Ovary (tissue), 10 donors: ENCODE measurements at places on chromosomes 13 and 19. TPM values are rescaled to one million over a fixed set of nuclear protein-coding genes. Genes with fewer than 3 reads are reported as not detected.
A peak's percentile ranks its signal among the peaks of the same experiment; 100 is the strongest.

DNA sequence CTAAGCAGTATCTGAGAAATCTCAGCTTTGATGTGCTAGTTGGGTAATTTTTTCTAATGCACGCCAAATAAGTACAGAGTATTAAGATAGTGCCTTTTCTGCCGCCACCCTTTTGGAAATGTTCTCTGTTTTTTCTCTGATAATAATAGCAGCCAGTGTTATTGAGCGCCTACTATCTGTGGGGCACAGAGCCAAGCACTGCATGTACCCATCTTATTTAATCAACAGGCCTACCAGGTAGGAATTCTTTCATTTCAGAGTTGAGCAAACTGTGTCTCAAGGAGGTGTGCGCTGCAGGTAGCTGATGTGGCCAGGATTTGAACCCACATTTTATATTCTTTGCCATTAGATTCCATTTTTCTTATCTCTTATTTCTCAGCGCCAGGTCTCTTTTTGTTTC is 1.4 kb downstream of the EPN1 start:
- DNase-seq = no peak
- H3K27ac ChIP-seq = no peak overlapping the region
- no peaks in the 10 kb centered on the region for H3K27me3 ChIP-seq
- H3K4me3 ChIP-seq = peak overlapping the region; percentile 71
- peaks cover 24% of the 10 kb centered on the region for H3K4me1 ChIP-seq
- H3K36me3 ChIP-seq = no peaks in the 10 kb centered on the region

SLC6A16 gene
- total RNA-seq = 4.6 TPM

SERTAD1 gene
- 6.9 TPM for total RNA-seq

DNA sequence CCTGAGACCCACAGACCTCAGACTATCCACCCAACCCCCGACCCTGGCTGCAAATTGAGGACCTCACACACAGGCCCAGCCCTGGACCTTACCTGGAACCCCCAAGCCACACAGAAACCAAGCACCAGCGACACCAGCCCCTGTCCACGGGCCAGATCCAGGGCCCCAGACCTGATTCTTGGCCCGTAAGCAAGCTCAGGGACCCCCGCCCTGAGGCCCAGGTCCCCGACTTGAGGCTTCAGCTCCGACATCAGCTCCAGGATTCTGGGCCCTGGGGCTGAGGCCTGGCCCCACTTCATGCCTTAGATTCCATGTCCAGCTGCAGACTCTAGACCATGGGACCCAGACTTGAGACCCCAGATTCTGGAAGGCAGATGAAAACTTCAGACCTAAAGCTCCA is 6.3 kb downstream of the TTYH1 start:
- H3K27me3 ChIP-seq = no peaks in the 10 kb centered on the region
- no peak for DNase-seq
- H3K4me1 ChIP-seq = peaks cover 3% of the 10 kb centered on the region

NMRK2 gene
- not detected for total RNA-seq

DNA sequence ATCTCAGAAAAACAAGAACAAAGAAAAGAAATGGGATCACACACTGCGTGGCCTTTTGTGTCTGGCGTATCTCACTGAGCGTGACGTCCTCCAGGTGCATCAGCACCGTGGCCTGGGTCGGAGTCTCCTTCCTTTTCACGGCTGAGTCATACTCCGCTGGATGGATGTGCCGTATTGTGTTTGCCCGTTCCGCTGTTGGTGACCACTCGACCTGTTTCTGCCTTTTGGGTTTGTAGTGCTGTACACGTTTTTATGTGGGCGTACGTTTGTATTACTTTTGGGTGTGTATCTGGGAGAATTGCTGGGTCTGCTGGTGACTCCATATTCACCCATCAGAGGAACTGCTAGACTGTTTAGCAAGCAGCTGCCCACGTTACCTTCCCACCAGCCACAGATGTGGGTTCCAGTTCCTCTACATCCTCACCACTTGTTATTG is 11.4 kb downstream of the ARID3A start:
- H3K36me3 ChIP-seq = no peaks in the 10 kb centered on the region
- DNase-seq = no peak
- no peak overlapping the region for H3K27ac ChIP-seq

DNA sequence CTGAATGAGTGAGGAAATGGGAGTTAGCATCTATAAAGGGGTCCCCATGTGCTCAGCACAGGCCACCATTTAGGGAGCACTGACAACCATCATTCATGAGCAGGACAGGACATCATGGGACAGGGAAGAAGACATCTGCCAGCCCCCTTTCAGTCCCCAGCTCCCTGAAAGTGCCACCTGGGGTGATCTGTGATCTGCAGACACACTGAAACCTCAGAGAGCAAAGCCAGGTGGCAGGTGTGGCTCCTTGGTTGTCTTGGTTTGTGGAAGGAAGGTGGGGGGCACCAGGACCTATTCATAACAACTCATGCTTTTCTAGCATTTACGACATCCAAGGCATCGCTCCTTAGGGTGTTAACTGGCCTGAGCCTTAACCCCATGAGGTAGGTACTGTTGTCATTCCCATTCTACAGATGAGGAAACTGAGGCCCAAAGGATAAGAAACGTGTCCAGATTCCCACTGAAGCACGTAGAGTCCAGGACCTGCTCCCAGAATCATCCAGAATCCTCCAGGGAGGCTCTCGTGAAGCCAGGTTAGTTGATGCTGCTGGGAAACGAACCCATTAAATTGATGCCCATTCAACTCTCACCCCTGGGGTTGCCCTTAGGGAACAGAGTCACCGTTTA is 5.8 kb downstream of the KDELR1 start:
- no peak overlapping the region for H3K27ac ChIP-seq
- DNase-seq = no peak
- peaks cover 3% of the 10 kb centered on the region for H3K4me1 ChIP-seq
- no peaks in the 10 kb centered on the region for H3K27me3 ChIP-seq
- no peak overlapping the region for H3K4me3 ChIP-seq

GRCh38 chr19:15291548-15292021 is 40.8 kb downstream of the BRD4 start:
- no peaks in the 10 kb centered on the region for H3K27me3 ChIP-seq
- no peak overlapping the region for H3K4me3 ChIP-seq
- peaks cover 45% of the 10 kb centered on the region for H3K4me1 ChIP-seq
- no peak overlapping the region for H3K27ac ChIP-seq
- no peak for DNase-seq

DNA sequence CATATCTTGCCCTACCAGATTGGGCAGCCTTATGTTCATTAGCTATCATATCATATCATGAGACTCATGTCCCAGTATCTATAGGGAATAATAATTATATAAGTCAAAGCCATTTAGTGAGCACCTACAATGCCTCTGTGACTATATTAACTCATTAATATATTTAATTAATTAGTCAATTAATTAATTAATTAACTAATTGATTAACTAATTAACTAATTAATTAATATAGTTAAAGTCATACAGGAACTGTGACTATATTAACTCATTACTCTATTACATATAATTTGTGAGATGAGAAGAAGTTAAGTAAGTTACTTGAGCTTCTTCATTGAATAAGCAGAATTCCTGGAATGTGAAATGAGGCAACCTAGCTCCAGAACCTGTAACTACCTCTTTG is 588.3 kb upstream of the SLITRK1 start:
- no peak overlapping the region for H3K4me3 ChIP-seq
- H3K27me3 ChIP-seq = no peaks in the 10 kb centered on the region
- H3K4me1 ChIP-seq = no peaks in the 10 kb centered on the region
- no peaks in the 10 kb centered on the region for H3K36me3 ChIP-seq
- H3K27ac ChIP-seq = no peak overlapping the region

CCL25 gene
- not detected for total RNA-seq

ZNF507 gene
- total RNA-seq = 30.5 TPM

GRCh38 chr13:33034882-33035520 is 18.8 kb downstream of the KL start:
- H3K27ac ChIP-seq = no peak overlapping the region
- no peaks in the 10 kb centered on the region for H3K27me3 ChIP-seq
- peaks cover 4% of the 10 kb centered on the region for H3K4me1 ChIP-seq

ZNF418 gene
- total RNA-seq = 4.4 TPM

- no peak overlapping the region for H3K27ac ChIP-seq
- H3K4me1 ChIP-seq = peaks cover 4% of the 10 kb centered on the region
- no peak overlapping the region for H3K4me3 ChIP-seq
Measured at GRCh38 chr13:39909634-39910033, 254.2 kb downstream of the COG6 start.

CRX gene
- not detected for total RNA-seq

DNA sequence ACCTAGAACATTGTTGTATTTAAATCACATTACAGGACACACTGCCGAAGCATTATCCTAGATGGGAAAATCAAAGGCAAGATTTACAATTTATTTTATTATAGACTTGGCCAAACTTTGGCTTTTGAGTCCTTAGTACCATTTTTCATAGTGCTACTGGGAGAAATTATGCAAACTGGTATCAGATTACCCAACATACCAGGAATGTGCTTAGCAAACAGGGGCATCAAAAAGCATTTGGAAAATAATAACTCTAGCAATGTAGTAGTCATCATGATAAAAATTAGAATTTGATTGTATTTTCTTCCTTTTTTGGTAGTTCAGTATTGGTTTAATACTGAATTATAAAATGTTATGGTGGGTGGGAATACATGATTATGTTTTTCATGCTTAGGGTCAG is 34.0 kb downstream of the GPC6 start:
- H3K4me1 ChIP-seq = no peaks in the 10 kb centered on the region
- H3K27me3 ChIP-seq = no peaks in the 10 kb centered on the region
- no peak for DNase-seq
- no peak overlapping the region for H3K4me3 ChIP-seq

DNA sequence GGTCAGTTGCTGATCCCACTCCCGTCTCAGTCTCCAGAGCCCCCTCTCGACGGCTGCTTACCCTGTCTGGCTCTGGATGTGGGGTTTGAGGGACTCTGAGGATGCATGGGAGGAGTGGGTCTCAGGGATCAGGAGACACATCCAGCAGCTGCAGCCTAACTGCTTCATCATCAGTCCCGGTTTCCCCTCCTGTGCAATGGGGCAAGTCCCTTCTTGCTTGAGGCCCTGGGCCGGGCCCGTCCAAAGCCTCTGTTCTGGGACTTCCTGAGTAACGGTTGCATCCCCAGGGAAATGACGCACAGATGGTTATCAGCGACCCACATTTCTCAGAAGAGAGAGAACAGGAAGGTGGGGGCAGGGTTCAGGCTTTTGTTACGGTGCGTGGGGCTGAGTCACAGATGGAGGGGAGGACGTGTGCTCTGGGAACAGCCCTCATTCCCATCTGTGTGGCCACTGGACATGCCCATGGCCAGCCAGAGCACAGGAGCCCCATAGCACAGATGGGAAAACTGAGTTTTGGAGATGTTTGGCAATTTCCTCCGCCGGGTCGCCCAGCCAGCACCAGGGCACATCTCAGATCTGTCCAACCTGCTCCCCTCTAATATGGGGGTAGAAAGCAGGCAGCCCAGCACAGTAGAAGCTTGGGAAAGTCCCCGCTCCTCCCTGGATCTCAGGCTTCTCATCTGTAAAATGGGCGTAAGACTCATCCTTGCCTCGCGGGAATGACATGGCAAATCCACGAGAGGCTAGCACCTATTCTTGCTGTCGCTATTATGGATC is 19.3 kb downstream of the GNA15 start:
- no peaks in the 10 kb centered on the region for H3K27me3 ChIP-seq
- no peak overlapping the region for H3K27ac ChIP-seq
- H3K4me3 ChIP-seq = no peak overlapping the region
- DNase-seq = no peak
- no peaks in the 10 kb centered on the region for H3K4me1 ChIP-seq

DNA sequence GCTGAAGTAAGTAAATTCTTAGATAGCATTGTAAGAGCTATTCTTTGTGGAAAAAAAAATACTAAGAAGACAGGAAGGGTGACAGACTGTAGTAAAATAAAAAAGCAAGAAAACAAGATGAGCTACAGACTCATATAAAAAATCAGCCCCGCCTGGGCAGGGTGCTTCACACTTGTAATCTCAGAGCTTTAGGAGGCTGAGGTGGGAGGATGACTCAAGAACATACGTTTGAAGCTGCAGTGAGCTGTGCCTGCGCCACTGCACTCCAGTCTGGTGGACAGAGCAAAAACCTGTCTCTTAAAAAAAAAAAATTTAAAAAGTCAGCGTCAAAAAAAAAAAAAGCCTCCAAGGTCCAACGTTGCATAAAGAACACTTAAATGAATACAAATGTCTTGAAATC is 102.1 kb downstream of the VWA8 start:
- no peak overlapping the region for H3K27ac ChIP-seq
- no peaks in the 10 kb centered on the region for H3K4me1 ChIP-seq
- no peaks in the 10 kb centered on the region for H3K27me3 ChIP-seq

- no peaks in the 10 kb centered on the region for H3K27me3 ChIP-seq
- H3K4me1 ChIP-seq = no peaks in the 10 kb centered on the region
- no peaks in the 10 kb centered on the region for H3K36me3 ChIP-seq
- DNase-seq = no peak
Measured at GRCh38 chr19:57202160-57202559, 10.9 kb downstream of the ZNF264 start.

CLEC17A gene
- total RNA-seq = not detected

TMEM147 gene
- 72.5 TPM for total RNA-seq

GARRE1 gene
- 14.6 TPM for total RNA-seq

DNA sequence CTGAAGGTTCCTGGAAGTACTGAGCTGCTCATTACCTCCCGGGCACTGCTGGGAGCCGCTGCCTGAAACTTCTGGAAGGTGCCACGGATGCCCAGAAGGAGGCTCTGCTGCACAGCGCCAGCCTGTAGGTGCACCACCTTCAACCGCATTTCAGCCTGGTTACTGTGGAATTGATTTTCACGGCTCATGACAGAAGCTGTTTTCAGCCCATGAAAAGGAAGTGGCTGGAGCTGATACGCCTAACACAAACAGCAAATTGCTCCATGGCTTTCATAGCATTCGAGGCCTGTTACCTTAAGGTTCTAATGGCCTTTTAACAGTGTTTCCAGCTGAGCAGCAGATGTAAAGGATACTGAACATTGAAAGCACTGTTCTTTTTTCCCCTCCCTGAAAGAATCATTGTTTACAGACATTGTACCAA is 22.0 kb downstream of the GPC6 start:
- no peaks in the 10 kb centered on the region for H3K36me3 ChIP-seq
- H3K27me3 ChIP-seq = no peaks in the 10 kb centered on the region
- H3K4me3 ChIP-seq = no peak overlapping the region
- H3K27ac ChIP-seq = no peak overlapping the region

DNA sequence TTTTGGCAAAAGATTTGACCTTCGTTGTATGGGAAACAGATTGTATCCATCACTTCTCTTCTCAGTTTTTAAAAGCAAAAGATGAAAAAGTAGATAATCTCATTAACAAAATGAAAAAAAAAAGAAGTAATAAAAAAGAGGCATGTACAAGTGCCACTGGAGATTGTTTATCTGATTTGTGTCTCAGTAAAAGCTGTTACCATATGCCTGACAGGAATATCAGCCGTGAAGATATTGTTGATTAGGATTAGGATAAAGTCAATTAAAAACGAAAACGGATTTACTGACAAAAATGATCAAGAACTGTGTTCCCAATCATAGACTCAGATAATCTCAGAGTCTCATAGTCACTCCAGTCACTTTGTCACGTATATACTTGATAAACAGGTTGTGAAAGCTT is 842.1 kb upstream of the SLC10A2 start:
- H3K4me1 ChIP-seq = no peaks in the 10 kb centered on the region
- no peaks in the 10 kb centered on the region for H3K27me3 ChIP-seq
- DNase-seq = no peak
- no peak overlapping the region for H3K4me3 ChIP-seq
- H3K36me3 ChIP-seq = no peaks in the 10 kb centered on the region

IGFL1 gene
- total RNA-seq = not detected

- H3K27me3 ChIP-seq = no peaks in the 10 kb centered on the region
- no peak overlapping the region for H3K27ac ChIP-seq
- H3K36me3 ChIP-seq = no peaks in the 10 kb centered on the region
- H3K4me3 ChIP-seq = no peak overlapping the region
- peaks cover 7% of the 10 kb centered on the region for H3K4me1 ChIP-seq
Measured at GRCh38 chr19:17332677-17333581, 1.7 kb downstream of the ANO8 start.

GRCh38 chr13:31846182-31846938 is 107.0 kb downstream of the RXFP2 start:
- no peaks in the 10 kb centered on the region for H3K27me3 ChIP-seq
- H3K36me3 ChIP-seq = no peaks in the 10 kb centered on the region
- no peak overlapping the region for H3K27ac ChIP-seq
- H3K4me1 ChIP-seq = peaks cover 1% of the 10 kb centered on the region
- peak overlapping the region; percentile 61 for H3K4me3 ChIP-seq
- DNase-seq = peak; percentile 84
